Left renal cortex interstitium (tissue), 4 donors: ENCODE measurements at places on chromosomes 2 and 18.

DNA sequence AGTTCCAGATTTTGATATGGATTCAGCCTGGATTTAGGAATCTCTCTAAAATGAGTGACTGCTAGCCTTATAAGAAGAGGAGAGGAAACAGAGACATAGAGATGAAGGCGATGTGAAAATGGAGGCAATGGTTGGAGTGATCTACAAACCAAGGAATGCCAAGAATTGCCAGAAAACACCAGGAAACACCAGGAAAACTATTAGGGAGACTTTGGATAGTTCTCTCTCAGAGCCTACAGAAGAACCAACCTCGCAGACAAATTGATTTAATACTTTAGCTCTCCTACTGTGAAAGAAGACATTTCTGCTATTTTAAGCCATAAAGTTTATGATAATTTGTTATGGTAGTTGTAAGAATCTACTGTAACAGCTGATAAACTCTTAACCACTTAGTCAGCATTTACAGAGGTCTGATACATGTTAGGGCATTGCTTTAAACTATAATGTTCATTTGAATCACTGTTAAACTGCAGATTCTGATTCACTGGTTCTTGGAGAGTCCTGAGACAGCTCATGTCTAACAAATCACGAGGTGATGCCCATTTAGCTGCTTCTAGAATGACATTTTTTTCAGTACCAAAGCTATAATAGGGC, 1702.6 kb upstream of the LRRTM1 start:
- no peak for DNase-seq

GRCh38 chr2:159445307-159445706, 158.8 kb upstream of the WDSUB1 start:
- DNase-seq = no peak

GRCh38 chr2:19888831-19889230, 13.0 kb downstream of the TTC32 start:
- no peak for DNase-seq

DNA sequence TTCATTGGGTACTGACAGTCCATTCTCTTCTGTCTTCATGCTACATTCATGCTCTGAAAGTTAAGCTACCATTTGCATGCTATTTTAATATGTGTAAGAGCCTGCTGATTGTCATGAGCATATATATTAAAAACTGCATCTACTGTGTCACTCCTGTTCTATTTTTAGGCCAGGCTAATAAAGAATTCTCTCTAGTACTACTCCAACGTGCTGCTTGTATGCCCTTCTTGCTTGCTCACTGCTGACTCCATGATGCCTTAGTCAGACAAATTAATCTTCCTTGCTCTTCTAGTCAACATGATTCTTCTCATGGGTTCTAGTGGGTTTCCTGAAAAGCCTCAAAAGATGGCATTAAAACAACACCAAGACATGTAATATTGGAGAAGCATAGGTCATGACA, 1600.1 kb downstream of the DPP10 start:
- DNase-seq = no peak

- DNase-seq = no peak
Observed at GRCh38 chr2:230326453-230327417, at the start of gene SP140L. Gene SP140L, plus strand, starts transcription at chr2:230327193. Its CDS starts 77 bp downstream, at chr2:230327270.

GRCh38 chr2:46387886-46388515, 90.8 kb downstream of the EPAS1 start:
- DNase-seq = no peak

- no peak for DNase-seq
Observed at GRCh38 chr2:2175381-2176090, 155.5 kb downstream of the MYT1L start.

DNA sequence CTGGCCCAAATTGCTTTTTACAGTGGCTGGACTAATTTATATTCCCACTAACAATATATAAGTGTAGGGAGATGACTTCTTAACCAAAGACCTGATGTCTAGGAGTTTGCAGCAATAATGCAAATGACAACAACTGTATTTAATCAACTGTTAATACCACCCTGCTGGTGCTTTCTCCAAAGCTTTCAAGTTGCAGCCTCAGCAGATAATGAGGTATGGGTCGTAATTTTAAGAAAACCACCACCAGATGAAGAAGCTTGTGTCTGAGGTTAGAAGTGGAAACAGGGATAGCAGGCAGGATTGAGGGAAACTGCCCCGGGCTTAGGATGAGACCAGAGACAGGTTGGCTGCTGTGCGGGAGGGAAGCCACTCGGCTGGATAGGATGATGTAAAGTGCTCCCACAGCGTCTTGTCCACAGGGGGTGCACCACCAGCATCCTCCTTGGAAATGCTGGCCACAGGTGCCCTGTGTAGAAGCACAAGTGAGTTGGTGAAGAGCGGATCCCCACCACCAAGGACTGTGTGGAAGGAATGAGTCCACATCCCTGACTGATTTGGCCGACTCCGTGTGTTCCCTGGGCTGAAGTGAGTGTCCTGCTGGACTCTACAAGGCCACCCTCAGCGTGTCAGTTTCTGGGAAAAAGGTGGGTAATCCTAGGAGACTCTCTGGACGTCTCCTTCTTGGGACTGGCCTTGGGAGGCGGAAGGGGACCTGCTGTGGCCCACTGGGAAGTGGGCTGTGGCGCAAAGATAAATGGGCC, 76.1 kb upstream of the SMAD2 start:
- DNase-seq = no peak

DNA sequence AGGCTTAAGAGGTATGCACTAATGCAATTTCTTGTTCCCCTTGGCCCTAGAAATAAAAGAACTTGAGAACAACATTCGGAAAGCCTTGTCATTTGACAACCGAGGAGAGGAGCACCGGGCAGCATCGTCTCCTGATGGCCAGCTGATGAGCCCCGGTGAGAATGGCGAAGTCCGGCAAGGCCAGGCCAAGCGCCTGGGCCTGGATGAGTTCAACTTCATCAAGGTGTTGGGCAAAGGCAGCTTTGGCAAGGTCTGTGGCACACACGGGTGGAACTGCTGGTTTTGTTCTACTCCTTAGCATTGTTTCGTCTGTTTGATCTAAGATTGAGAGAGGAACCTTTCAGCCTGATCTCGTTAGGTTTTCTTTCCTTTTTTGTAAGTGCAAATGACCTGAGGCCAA, 289.8 kb upstream of the EPAS1 start:
- DNase-seq = no peak

GRCh38 chr2:237350597-237350996, 63.4 kb downstream of the COL6A3 start:
- DNase-seq = no peak

GRCh38 chr18:56565551-56566345, 72.6 kb downstream of the TXNL1 start:
- no peak for DNase-seq

GRCh38 chr18:25457126-25457525, 105.2 kb upstream of the ZNF521 start:
- DNase-seq = no peak

- DNase-seq = no peak
Observed at GRCh38 chr18:77073336-77074093, 59.1 kb downstream of the MBP start.

DNA sequence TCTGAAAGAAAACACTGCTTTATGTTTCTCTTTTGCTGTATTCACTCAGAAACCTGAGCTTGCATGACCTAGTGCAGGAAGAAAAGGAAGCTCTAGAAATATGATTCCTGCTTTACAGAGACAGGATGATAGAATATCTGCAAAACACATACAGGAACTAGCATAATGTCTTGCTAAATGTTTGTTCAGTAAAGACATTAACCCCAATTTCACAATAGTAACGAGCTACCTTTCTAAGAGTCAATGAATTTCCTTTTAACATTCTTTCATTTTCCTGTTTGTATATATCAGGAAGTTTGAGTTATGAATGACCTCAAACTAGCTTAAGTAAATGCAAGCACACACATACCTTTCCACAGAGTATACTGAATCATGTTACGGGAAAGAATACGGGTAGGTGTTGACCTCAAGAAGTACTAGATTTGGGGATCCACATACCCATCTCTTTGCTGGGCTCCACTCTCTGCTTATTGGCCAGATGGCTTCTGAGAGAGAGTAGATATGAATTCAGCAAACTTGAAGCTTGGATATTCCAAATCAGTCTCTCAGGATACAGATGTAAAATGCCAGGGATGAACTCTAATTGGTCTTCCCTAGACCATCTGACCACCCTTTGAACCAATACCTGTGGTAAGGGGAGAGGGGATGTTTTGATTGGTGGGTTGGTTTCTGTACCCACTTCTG, 18.2 kb upstream of the ACSL3 start:
- DNase-seq = no peak

GRCh38 chr2:239306274-239307220, 94.3 kb downstream of the HDAC4 start:
- no peak for DNase-seq

- DNase-seq = no peak
Observed at GRCh38 chr18:9647496-9648323, 33.4 kb upstream of the PPP4R1 start.

GRCh38 chr2:227793148-227793712, 20.4 kb upstream of the CCL20 start:
- no peak for DNase-seq

DNA sequence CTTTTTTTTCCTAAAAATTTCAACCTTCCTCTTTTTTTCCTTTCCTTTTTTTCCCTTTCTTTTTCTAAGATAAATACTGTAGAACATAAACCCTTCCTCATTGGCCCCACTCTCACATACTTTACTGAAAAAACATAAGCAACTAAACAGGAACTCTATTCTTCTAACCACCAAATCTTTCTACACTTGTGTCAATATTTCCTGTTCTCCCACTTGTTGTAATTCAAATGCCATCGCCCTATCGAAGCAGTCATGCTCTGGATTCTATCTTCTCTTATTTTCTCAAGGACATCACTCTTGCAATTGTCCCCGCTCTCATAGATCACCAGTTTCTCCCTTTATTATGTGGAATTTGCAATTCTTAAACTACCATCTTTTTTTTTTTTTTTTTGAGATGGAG, 20.2 kb upstream of the SSB start:
- no peak for DNase-seq

DNA sequence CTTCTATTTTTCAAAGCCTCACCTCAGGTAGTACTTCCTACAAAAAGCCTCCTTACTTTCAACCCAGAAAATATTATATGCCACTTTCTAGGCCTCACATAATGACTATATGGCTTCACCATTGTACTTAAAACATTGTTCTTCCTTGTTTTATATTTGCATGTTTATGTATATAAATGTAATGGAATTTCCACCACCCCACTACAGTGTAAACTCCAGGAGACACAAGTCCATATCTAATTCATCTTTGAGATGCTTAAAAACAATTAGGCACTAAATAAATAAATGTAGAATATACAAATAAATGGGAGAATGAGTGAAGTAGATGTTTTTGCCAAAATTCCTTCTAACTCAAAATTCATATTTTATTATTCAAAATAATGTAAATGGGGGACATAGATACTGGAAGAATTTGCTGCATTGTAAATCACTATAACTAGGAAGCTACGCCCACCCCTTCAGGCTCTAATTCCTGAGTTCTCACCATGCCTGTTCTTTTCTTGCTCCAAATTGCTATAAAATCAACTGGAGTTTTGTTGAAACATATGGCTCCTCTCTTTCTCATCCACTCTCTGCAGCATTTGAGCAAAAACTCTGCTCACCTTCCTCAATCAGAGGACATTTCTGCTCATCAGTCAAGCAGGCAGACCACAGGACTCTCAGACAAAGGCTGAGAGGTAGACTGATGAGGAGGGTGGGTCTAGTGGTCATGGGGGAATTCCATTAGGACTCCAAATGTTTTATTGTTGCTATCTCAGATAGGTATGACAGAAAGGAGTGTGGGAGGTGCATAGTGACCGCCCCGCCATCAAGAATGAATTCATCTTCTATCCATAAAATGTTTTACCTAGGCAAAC, 243.0 kb downstream of the HNMT start:
- DNase-seq = no peak

GRCh38 chr2:170928036-170928823, 823 bp upstream of the GORASP2 start:
- DNase-seq = no peak

- DNase-seq = no peak
Observed at GRCh38 chr2:156338578-156338977, 6.1 kb upstream of the NR4A2 start.
